ENCODE measurements at places on chromosomes 11 and 22.
A peak's percentile ranks its signal among the peaks of the same experiment; 100 is the strongest.

- DNase-seq, result no peak
Observed at GRCh38 chr11:64206457-64207255, at the start of gene FERMT3. FERMT3 (plus strand) TSS chr11:64206721; CDS start chr11:64207365, 644 bp downstream.

DNA sequence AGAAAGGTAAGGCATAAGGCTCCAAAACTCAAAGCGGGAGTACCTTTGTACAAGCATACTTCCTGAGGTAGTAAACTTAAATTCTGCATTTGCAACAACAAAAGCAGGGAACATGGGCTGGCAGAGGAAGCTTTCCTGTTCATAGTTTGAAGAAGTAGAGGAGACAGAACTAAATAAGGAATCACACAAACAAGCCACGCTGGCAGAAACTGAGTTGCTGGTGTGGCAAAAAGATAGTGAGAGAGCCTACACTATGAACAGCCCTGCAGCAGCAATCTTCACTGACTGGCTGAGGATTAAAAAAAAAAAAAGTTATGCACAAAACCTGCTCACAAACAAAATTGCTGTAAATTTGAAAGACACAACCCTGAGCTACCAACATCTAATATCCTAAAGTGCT is 46.5 kb downstream of the FCHSD2 start:
- no peak for DNase-seq

GRCh38 chr11:26830757-26831156 is 108.9 kb upstream of the SLC5A12 start:
- DNase-seq, result no peak

DNA sequence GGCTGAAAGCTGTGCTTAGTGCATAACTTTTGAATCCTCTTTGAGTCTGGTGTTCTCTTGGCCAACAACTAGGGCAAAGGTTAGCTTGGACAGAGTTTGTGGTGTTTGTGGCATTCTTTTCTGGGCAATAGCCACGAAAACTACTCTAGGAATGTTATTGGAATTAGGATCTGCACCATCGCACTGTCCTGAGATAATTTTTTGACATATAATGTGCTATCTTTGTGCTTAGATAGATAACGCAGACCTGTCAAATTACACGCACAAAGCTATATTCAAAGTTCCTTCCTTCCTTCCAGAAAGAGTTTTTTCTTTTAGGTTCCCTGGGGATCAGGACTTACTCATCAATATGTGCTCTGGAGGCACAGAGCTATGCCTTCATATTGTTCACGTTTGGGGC is 166.8 kb upstream of the MTMR2 start:
- no peak for DNase-seq

- no peak for DNase-seq
Observed at GRCh38 chr22:48240148-48240934, 1477.9 kb downstream of the TBC1D22A start.

DNA sequence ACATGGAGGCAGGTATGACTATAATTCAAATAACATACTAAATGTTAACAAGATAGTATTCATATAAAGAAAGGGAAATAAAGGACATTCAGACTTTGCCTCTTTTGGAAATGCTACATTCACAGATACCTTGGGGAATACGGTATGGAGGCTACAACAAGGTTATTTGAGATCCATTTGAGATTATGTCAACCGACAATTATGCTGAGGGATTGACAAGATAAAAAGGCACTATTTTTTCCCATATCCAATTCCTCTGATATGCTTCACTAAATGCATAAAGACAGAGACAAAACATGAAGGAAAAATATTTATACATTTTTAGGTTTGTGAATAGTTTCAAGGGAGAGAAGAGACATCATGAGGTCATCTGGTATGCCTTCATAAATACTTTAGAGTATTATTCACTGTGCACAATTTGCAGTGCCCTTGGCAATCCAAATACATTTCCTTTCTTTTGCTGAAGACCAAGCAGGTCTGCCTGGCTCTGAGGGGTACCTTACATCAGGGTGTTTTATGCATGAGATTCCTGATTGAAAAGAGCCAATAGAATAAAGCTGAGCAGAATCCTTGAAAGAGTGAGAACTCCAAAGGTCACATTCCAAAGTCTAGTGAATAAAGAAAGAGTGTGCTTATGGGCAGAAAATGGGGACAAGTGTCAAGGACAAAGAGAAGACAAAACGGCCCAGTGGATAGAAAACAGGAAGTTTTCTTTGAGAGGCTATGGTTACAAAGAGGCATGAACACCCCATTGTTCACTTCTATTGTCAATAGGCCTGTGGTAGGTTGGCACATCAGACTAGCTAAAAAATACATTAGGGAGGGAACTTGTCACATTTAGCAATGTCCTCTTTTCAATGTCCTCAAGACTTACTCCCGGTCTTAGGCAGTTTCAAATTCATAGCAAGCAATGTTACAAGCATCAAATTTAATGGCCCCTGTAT is 455.8 kb downstream of the LRRC4C start:
- DNase-seq, result no peak

DNA sequence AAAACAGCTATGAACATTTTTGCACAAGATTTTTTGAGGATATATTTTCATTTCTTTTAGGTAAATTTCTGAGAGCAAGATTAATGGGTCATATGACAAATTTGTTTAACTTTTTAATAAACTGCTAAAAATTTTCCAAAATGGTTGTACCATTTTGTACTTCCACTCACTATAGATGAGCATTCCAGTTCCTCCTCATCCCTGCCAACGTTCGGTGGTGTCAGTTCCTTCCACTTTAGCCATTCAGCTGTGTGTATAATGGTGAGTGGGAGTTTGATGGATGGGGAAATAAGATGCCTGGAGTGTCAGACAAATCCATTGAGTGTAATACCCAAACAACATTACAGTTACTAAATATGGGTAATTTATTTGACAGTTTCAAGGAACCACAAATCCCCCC is 49.7 kb downstream of the MIAT start:
- DNase-seq, result no peak

- peak; percentile 65 for DNase-seq
Observed at GRCh38 chr22:50209893-50210292, 9.1 kb downstream of the SELENOO start.

DNA sequence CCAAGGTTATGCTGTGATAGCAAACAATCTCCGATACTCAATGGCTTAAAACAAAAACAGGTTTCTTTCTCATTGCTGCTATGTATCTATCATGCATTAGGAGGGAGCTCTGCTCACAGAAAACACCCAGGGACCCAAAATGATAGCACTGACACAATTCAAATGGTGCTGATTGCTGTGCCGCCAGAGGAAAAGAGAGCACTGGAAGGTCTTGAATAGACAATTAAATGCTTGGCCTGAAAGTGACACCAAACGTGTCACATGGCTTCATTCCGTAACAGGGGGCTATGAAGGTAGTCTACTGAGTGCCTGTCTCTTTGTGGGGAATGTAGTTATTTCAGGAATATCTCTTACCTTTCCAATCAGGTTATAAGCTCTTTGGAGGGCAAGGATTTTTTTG is 94.2 kb downstream of the FAR1 start:
- DNase-seq, result no peak

DNA sequence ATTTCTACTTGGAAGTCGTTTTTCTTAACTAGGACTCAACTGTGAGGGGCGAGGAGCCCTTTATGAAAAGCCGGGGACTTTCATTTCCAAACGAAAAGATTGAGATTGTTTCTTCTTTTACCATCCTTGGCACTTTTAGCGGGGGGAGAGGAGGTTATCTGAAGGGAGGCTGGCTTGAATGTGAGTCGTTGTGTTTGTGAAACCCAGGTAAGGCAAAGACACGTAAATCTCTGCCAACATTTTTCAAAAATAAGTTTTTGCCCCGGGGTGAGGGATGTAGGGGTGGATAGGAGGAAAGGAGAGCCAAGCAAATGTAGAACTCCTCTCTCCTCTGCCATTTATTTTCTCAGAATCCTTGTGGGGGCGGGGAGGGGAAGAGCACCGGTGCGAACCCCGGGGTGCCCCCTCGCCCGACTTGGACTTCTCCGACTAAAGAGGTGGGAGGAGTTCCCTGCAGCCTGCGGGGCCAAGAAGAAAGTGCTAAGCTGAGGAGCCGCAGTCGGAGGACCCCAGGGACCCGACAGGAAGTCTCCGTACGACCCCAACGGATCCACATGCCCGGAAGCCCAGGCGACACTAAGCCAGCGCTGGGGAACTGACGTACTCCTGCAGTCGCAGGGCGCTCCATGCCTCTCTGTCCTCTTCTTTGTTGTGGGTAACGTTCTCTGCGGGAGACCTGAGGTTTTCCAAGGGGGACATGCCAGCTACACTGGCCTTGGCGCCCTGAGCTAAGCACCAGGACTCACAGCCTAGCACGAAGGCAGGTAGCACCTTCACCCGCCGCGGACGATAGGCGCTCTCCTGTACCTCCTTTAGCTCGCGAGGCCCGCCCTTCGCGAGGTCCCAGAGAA is 2.4 kb upstream of the WT1 start:
- peak; percentile 12 for DNase-seq

DNA sequence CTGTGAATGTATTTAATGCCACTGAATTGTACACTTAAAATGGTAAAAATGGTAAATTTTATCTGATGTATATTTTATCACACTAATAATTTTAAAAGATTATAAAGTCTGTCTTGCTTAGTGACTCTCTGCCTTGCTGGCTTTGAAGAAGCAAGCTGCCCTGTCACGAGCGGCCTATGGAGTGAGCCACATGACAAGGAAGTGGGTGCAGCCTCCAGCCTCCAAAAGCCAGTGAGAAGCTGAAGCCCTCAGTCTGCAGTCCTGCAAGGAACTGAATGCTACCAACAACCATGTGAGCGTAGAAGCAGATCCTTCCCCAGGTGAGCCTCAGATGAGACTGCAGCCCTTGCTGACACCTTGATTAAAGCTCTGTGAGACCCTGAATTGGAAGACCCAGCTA is 20.0 kb downstream of the C11orf24 start:
- no peak for DNase-seq

- no peak for DNase-seq
Observed at GRCh38 chr11:88538098-88538497, 200.6 kb upstream of the CTSC start.

GRCh38 chr11:64837887-64838351 is 6.5 kb downstream of the CDC42BPG start:
- no peak for DNase-seq

GRCh38 chr11:10351765-10352641 is 47.1 kb downstream of the ADM start:
- peak; percentile 83 for DNase-seq

DNA sequence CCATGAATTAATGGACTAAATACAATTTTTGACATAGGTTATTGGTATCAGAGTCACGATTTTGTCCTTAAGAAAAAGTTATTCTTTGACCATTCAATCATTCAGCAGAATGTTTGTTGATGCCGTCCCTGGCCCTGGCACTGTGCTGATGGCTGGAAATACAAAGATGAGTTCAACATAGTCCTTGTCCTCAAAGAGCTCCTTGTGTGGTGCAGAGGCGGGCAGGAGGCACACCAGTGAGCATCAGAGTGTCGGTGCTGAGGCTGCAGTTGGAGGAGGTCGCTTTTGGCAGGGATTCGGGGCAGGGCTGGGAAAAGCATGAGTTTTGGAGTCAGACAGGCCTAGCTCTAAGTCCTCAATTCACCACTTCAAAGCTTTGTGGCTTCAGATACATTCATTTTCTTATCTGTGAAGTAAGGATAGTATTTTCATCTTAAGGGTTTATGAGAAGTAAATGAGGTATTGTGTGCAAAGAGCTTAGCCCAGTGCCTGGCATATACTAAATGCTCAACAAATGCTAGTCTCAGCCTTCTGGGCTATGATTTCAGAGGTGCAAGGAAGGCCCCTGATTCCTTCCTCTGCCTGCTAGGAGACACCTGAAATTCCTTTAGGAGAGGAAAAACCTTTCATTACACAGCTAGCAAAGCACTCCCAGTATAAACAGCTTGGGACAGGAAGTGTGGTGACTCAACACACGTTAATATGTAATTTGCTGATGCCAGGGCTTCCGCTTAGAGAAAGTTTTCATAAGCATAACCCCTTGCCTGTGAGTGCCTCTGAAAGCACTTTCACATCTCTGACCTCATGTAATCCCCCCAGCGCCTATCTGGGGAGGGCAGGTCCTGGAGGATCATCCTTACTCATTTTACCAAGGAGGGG is 113.8 kb downstream of the NECTIN1 start:
- DNase-seq, result peak; percentile 34

- no peak for DNase-seq
Observed at GRCh38 chr11:118286545-118286944, 18.0 kb upstream of the CD3E start.

DNA sequence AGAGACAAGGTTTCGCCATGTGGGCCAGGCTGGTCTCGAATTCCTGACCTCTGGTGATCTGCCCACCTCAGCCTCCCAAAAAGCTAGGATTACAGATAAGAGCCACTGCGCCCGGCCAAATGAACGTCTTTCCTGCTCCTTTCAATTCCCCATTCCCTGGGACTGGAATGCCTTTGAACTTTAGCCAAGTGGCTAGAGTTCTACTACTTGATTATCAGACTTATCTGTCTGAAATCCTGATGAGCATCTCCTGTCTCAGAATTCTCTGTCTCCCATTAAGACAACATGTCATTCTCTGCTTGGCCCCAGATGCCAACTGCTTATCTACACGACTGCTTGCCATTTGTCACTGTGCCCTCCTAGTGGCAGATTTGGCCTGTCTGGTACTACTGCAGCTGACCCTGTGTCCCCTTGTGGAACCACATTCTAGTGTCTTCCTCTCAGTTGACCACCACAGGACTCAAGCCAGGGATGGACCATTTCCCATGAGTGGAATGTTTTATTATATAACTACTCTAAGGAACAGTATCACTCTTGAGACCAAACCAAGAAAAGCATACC is 33.1 kb upstream of the IPO7 start:
- no peak for DNase-seq

- no peak for DNase-seq
Observed at GRCh38 chr11:57457643-57458023, 2.7 kb upstream of the RTN4RL2 start.

GRCh38 chr11:99271527-99271926 is 250.8 kb downstream of the CNTN5 start:
- DNase-seq, result no peak

GRCh38 chr11:202490-202889 is 4.7 kb downstream of the BET1L start:
- no peak for DNase-seq

DNA sequence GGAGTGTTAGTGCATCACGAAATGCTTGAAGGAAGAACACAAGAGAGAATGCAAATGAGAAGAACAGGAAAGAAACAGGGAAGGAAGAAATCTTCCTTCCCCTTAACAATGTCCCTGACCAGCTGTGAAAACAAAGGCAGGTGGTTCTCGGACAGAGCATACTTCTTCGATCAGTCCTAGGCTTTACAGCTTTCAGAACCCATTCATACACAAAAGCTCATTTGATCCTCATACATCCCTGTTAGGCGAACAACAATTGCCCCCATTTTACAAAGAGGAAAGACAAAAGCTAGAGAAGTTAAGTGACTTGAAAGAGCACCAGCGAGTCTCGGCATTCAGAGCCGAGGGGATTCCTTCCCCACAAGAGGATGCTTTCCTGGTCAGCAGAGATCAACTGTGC is 57.2 kb upstream of the LRRC55 start:
- no peak for DNase-seq

- DNase-seq, result no peak
Observed at GRCh38 chr11:1740786-1741530, 9.4 kb downstream of the IFITM10 start.

GRCh38 chr11:10490398-10491241 is 35.6 kb downstream of the AMPD3 start:
- DNase-seq, result no peak

Measured in NCI-H82 (cell line).